ENCODE measurements at places on chromosomes 6 and 20.

DNA sequence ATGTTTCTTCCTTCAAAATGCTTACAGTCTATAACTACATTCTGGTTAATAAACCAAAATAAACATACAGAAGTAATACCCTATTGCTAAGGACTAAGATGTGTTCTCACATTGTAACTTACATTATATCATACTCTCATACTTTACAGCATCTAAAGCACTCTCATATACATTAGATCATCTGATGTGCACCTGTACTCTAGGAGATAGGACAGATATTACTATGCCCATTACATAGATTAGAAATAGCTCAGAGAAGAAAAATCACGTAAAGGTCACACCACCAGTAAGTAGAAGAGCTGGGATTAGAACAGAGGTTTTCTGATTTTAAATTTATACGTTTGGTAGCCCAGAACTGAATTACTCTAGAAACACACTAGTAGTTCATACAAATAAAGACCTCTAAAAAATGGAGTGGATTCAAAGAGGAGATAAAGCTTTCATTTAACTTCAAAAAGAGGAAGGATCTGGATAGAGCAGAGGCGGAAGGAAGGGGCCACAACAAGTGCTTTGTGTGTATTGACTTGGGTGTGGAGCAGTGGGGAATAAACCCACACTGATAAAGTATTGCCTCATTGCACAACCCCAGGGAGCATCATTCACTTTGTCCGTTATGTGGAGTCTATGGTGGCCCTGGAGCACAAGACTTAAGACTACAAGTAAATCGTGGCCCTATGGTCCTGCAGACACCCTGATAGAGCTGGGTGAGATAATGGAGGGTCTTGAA, 30.9 kb downstream of the SLC2A12 start:
- no peak for DNase-seq

- no peak for DNase-seq
Measured at GRCh38 chr20:50629670-50630045, 61.7 kb downstream of the RIPOR3 start.

DNA sequence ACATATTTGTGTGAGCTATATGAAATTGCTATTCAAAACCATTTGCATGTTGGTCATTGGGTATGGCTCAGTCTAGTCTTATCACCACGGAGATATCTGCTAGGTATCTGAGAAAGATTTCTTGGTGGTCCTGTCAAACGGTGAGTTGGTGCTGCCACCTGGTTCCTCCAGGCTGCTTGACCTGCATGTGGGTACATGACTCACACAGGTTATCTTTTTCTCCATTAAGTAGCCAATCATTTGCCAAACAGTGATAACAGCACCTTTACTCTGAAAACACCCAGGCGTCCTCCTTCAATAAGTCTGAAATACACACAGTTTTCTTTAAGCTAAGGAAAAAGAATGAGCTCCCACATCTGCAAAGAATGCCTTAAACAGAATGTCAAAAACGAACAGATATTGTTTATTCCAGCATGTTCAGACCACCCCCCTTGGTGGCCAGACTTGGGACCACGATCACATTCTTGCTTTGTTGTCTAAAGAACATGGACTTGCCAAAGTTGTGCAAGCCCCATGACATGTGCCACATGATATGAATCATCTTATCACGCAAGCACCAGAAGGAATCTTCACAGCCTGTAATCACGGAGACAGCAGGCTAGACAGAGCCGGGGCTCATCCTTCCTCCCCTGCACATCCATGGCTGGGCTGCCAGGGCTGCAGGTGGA, 200.7 kb upstream of the THBS2 start:
- DNase-seq, result no peak

DNA sequence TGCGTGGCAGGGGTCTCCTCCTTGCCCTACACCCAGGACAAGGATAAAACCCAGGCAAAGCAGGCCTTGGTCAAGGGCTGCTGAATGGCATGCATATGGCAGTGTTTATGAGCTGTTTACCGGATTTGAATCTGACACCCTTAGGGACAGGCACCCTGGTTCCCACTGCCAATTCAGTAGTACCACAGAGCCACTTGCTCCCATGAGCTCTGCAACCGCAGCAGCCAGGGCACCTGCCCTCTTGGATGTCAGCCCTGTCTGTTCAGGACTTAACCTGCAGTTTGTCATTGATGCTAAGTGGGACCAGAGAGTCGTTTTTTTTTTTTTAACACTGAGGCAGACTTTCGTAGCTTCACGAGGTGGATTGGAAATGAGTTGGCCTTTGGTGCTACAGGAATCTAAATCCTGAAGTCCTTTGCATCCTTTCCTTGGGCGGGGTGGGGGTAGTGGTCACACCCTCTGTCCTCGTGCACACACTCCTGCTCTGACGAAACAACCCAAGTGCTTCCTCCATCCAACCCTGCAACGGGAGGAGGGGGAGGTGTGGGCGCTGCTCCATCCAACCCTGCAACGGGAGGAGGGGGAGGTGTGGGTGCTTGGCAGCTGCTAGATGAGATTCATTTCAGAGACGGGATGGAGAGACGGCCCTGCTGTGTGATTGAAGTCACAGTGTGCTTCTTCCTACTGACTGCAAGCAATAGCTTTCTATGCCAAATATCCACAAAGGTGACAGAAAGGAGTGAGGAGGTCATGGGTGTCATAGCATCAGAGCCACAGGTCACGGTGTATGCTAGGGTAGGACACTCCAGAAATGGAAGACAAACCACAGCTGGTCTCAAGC, 166.5 kb downstream of the SMOC2 start:
- DNase-seq, result no peak

GRCh38 chr6:70790483-70791224, 123.0 kb downstream of the SMAP1 start:
- no peak for DNase-seq

GRCh38 chr20:36541227-36541767, at the start of gene MYL9:
Gene MYL9, plus strand, starts transcription at chr20:36541519. Its CDS starts 3,366 bp downstream, at chr20:36544885.
- no peak for DNase-seq

- no peak for DNase-seq
Measured at GRCh38 chr20:58243653-58244410, 15.4 kb upstream of the ANKRD60 start.

All from activated T-helper 1 cell treated with anti-CD3 and anti-CD28 coated beads, Interleukin-2, amount 50 U/mL, for 16 hours (primary cell).